ENCODE measurements at places on chromosomes 12 and 14.

DNA sequence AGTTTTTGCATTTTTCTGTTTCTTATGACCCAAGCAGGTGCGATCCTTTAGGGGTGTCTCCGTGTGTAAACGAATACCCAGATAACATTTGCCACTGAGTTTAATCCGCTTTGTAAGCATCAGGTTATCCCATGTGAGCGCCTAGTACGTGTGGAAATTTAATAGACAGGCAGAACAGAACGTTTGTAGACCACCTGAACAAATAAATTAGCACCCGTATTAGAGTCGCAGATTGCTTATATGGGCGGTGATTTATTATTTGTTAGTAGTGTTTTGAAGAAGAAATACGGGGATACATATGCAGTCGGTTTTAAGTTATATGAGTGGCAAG is 325 bp downstream of the C12orf60 start:
- no peak for DNase-seq

DNA sequence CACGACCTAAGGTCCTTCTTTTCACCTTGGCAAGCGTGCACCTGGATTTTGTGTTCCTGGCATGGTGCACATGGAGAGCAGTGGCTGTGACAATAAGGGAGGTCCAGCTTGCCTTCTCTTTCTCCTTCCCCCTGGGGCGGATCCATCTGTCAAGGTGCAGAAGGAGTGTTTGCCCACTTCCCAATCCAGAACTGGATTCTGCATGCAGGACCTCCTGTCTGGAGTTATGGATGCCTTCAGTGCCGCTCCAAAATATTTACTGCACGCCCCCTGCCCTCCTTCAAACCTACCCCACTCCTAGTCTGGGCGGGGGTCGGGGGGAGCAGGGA is 192.7 kb downstream of the DPF3 start:
- DNase-seq: no peak

DNA sequence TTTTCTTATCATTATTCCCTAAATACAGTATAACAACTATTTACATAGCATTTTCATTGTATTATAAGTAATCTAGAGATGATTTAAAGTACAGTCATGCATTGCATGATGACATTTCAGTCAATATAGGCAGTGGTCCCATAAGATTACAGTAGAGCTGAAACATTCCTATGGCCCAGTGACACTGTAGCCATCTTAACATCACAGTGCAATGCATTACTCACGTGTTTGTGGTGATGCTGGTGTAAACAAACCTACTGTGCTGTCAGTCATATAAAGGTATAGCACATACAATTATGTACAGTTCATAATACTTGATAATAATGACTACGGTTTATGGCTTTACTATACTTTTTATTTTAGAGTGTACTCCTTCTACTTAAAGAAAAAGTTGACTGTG is 13.3 kb downstream of the LLPH start:
- DNase-seq: no peak

DNA sequence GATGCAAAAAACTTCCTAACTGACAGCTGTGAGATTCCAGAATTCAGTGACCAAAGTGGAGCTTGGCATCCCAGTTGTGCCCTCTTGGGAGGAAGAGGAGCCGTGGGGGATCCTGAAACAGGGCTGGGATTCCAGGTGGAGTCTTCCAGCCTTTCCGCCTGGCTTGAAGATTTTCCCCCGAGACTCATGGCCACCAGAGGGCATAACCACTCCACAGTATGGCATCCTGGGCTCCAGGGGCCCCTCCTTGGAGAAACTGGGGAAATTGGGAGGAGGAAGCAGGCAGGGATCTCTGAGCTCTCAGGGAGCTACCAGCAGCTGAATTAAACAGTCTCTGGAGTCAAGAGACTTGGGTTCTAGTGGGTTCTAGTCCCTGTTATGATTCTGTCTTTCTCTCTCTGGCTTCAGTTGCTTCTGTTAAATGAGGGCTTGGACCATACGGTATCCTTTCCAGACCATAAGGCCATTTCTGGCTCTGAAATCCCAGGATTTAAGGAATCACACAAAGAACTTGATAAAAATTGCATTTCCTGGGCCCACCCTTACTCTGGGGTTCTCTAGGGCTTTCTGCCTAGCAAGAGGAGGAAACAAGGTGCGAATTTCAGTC is 2.6 kb upstream of the TAMALIN start:
- no peak for DNase-seq

GRCh38 chr14:20486684-20487395 is 17.6 kb downstream of the PNP start:
- no peak for DNase-seq

DNA sequence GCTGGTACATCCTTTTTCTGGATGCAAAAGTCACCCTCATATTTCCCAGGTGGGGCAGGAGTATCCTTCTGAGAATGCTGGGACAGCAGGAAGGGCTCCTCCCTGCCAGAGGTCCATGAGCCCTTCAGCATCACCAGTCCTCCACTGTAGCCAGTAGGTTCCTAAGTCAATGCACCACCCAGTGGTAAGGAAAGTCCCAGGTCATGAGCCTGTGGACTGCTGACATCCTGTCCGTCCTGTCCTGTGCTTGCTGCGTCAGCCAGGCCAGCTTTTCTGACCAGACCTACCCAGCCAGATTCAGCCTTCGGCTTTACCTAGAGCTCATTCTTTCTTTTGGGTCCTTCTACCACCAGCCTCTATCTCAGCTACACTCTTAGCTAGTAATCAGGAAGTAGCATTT is 23.0 kb upstream of the ACTN1 start:
- no peak for DNase-seq

All from stimulated activated CD8-positive, alpha-beta memory T cell treated with anti-CD3 and anti-CD28 coated beads, Interleukin-15, amount 100 ng/mL, for 4 hours (primary cell).